ENCODE measurements at places on chromosomes 3 and 15.

DNA sequence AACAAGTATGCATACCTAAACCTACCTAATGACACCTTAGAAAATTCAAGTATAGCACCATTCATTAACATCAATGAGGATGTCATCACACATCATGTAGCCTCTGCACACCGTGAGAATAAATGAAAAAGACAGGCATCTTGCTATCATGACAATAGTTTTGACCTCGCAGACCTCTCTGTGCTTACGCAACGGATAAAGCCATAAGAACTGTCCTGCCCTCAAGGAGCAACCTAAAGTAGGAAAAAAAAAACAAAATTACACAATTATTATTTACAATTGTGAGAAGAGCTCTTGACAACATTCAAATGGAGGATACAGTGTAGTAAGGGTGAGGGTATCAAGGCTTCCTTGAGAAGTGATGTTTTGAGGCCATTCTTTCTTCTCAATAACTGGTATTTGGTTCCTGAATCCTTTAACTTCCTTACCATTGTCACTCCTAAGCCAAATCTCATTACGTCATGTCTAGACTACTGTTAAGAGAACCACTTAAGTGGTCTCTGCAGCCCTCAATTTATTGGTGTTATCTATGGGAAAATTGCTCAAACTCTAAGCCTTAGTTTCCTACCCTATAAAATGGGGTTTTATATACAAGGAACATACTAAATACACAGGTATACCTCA, 7.0 kb upstream of the SETD5 start:
- no peak for DNase-seq

DNA sequence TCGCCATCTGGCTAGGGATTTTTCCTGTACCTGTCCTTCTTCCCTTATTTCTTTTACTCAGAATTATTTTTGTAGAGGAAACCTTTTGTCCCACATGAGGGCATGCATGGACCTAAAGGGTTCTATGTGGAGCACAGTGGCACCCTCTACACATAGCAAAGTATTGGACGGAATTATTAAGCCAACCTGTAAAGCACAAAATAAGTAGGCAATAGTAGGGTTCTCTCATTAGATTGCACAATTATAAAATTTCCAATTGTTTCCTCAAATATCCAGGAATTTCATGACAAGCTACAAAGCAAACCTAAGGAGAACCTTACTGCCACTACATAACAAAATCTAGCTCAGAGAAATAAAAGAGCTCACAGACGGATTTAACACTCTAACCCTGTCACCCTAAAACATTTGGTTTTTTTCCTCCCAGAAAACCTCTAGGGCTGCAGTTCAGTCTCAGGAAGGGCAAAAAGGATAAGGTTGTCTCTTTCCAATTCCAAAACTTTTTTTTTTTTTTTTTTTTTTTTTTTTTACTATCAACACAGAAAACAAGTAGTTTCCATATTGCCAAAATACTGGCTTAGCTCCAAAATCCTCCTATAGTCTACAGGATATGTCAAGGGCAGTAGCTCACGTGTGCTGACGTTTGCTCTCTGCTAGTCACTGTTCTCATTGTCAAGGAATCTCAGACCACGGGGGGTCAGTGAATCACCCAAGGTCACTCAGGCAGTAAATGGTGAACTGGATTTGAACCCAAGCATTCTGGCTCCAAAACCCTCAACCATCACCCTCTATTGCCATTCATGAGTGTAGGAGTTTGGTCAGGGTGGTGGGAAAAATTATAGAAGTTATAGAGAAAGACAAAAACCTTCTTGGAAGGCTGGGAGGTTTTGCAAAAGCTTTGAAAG, 52.3 kb downstream of the NCEH1 start:
- DNase-seq = no peak

GRCh38 chr15:47720555-47720954, 3.2 kb downstream of the SEMA6D start:
- DNase-seq = no peak

GRCh38 chr15:32651229-32651837, 9.8 kb downstream of the SCG5 start:
- no peak for DNase-seq

DNA sequence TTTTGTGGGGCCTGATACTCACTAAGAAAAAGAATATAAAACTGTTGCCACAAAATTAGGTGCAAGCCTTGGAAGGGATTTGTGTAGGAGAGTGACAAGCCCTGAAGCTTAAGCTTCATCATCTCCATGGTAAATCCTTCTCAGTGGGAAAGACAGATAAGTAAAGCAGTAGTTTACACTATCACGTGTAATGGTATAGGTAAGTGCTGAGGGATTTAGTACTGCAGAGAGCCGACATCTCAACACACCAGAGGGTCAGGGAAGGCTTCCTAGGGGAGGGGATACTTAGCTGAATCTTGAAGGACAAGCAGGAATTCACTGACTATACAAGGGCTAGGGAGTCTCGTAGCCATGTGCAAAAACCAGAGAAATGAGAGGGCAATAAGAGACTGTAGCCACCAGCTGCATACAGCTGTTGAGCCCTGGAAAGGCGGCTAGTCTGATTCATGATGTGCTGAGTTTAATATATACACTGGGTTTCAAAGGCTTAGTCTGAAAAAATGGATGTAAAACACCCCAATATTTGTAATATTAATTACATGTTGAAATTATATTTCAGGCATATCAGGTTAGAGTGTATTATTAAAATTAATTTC, 11.1 kb downstream of the SLC24A1 start:
- DNase-seq = no peak

- peak; percentile 92 for DNase-seq
Observed at GRCh38 chr15:90959894-90960293, 5.2 kb downstream of the RCCD1 start.

DNA sequence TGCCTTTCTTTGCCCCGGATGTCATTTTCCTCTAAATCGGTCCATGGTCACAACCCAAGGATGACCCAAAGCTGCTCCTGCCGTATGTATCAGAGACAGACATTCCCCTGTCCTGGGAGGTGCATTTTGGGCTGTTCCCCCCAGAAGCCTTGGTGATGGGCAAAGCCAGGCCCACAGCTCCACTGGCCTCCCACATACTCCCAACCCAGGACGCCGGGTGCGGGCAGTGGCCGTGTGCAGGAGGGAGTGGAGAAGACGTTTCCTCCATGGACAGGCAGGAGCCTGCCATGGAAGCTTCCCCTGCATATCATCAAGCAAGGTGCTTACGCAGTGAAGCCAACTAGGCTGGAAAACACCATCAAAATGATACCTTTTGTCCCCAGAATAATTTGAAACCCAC, 175.0 kb downstream of the ATP10A start:
- DNase-seq = peak; percentile 22

DNA sequence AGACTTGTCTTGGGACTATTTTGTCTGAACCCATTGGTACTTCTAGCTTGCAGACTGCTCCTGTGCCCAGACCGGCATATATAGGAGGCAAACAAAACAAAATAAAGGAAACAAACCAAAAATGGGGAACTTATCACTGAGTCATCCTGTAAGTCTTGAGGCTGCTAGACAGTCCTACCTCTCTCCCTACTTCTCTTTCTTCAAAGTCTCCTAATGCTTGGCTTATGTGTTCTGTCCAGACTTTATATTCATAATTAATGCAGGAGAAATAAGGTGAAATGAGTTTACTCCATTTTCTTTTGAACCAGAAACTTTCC, 266.2 kb downstream of the ZNF385D start:
- DNase-seq = no peak

GRCh38 chr3:128198313-128198712, 45.0 kb downstream of the EEFSEC start:
- no peak for DNase-seq

GRCh38 chr3:168604767-168605166, 509.0 kb upstream of the GOLIM4 start:
- DNase-seq = no peak

GRCh38 chr15:80161468-80162016, 8.7 kb downstream of the FAH start:
- DNase-seq = no peak

DNA sequence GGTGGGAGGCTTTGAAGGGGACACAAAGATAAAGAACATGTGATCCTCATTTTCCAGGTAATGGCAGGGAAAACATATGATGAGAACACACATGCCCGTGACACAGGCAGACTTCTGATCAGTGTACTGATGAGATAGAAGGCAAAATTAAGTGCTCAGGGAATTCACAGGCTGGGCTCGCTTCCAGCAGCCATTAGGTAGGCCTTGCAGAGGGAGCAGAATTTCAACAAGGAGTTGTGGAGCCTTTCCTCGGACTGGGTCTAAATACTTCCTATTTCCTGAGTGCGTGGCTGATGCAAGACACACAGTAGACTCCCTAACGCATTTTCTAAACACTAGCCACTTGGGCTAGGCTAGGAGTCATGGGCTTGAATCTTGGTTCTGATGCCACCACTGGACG, 74.0 kb upstream of the ETV5 start:
- DNase-seq = no peak

DNA sequence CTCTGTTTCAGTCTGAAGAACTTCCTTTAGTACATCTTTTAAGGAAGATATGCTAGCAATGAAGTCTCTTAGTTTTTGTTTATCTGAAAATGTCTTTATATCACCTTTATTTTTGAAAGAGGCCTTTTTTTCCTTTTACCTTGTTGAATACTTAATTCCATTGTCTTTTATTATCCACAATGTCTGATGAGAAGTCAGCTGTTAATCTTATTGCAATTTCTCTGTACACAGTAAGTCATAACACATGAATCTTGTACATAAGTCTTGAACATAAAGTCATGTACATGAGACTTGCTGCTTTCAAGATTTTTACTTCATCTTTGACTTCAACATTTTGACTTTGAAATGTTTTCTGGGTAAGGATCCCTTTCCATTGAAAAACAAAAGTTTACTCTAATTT, 424.3 kb upstream of the ATP10A start:
- no peak for DNase-seq

DNA sequence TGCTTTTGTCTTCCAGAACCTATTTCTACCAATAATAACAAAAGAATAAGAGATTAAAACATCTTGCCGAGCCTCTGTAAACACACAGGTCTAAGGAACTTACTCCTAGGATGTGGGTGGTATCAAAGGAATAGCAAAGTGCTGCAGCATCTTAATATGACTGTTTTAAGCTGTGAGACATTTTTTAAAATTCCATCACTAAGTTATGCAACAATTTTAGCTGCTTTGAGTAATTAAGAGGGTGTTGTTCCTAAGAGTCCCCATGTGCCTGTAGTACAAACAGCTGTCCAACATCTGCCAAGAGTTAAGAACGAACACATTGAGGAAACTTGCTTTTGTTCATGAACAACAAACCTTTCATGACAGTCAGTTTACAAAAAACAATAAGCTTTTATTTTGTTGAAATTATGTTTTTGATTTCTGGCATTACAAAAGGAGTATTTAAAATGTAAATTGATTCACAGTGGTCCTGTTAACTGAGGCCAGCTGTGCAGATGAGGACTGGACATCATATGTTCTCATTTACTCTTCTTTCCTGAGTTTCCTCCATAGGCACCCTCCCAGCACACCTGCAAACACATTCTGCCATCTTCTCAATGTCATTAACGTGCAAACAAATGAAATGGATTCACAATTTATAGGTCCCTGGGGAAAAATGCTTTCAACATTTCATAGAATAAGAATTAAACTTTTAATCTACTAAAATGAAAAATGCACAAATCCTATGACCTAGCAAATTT, 337.3 kb upstream of the ARHGEF26 start:
- no peak for DNase-seq

- DNase-seq = no peak
Observed at GRCh38 chr3:49779358-49780079, 6.8 kb downstream of the IP6K1 start.

GRCh38 chr3:37030588-37030987, 37.3 kb downstream of the MLH1 start:
- no peak for DNase-seq

DNA sequence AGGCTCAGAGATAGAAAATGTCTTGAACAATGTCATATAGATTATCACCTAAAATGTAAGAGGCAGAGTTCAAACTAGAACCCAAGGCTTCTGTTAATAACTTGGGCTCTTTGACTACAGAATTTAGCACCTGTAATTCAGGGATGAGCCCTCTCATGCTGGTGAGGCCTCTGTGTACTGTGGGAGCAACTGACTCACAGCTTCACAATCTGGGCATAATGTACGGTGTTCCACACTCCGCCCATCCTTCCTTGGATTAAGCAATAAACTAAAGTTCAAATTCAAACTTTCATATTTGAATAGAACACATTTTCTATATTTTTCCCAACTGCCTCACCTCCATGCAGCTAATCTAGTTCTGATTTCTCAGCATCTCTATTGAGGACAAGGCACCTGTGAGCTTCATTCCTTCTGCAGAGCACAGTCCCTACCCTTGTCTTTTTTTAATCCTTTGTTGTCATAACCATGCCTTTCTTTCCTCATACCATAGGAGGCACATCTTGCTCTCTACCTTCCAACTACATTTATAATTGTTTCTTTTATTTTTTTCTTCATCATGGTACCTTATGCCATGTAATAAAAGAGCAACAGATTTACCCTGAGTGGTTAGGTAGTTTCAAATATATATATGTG, 392.1 kb downstream of the NLGN1 start:
- no peak for DNase-seq

GRCh38 chr3:146544002-146544928, at the start of gene PLSCR1:
PLSCR1 (minus strand) TSS chr3:146544607; CDS start chr3:146536552, 8,055 bp downstream.
- DNase-seq = peak; percentile 91

GRCh38 chr3:54056521-54056920, 65.8 kb upstream of the CACNA2D3 start:
- DNase-seq = no peak

- DNase-seq = no peak
Observed at GRCh38 chr3:71304247-71304646, 279.3 kb downstream of the FOXP1 start.

DNA sequence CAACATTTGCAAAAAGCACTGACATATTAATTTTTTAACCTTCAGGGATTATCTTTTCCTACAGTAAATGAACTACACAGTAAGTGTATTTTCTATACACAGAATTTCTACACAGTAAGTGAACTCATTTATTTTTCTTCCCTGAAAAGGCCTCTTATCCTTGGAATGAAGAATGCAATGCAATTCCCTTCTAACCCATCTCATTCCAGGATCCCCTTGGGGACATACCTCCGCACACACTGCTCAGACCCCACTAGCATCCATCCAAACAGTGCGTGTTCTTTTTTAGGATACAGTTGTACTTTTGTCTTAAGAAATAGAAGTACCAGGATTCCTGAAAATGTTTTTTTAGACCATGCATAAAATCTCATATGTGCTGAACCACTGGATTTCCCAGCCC, 152.8 kb downstream of the UACA start:
- no peak for DNase-seq

- DNase-seq = no peak
Observed at GRCh38 chr3:126646674-126647073, 8.2 kb downstream of the TXNRD3 start.

DNA sequence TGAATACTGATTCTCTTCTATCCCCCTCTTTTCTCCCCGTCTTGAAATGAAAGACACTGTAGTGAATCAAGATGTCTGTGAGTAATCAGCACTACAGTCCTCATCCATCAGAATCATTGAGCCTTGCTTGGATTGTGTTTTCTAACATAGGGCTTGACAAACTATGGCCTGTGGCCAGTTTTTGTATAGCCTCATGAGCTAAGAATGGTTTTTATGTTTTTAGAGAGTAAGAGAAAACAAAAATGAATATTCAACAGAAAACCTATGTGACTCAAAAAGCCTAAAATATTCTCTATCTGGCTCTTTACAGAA, 55.2 kb downstream of the PPM1L start:
- no peak for DNase-seq

Data from ascending aorta (tissue), 2 donors.